NCI-H187 treated with DMSO at 0.1 percent for 48 hours (cell line): ENCODE measurements at places on chromosomes 12 and 14.

DNA sequence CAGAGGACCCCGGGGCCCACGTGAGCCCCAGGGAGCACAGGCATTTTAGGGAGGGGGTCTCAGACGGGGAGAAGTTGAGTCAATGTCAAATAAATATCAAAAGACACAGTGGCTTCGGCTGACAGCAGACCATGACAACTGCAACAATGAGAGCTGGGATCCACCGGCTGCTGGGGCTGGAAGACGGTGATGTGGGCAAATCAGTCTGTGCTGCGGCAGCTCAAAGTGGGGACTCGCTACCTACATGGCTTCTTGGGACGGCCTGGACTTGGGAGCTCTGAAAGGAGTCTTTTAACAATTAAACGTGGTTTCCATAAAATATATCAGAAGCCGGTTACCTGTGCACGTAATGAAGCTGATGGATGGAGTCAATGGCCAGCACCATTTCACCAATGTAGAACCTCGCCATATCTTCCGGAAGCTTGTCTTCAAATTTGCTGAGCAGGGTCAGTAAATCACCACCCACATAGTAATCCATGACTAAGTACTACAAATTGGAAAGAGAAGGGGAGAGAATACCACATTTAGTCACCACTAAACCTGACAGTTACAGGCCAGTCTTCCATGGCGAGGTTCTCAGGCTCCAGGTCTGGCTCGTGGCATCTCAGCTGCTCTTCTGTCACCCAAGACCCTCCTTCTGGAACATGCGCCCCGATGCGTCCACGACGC lies 58.0 kb downstream of the CDC42BPB start:
- no peak for DNase-seq

- no peak for DNase-seq
Observed at GRCh38 chr14:87629788-87630187, 363.2 kb downstream of the GALC start.

- no peak for DNase-seq
Observed at GRCh38 chr12:46089414-46090162, 99.2 kb upstream of the SCAF11 start.

DNA sequence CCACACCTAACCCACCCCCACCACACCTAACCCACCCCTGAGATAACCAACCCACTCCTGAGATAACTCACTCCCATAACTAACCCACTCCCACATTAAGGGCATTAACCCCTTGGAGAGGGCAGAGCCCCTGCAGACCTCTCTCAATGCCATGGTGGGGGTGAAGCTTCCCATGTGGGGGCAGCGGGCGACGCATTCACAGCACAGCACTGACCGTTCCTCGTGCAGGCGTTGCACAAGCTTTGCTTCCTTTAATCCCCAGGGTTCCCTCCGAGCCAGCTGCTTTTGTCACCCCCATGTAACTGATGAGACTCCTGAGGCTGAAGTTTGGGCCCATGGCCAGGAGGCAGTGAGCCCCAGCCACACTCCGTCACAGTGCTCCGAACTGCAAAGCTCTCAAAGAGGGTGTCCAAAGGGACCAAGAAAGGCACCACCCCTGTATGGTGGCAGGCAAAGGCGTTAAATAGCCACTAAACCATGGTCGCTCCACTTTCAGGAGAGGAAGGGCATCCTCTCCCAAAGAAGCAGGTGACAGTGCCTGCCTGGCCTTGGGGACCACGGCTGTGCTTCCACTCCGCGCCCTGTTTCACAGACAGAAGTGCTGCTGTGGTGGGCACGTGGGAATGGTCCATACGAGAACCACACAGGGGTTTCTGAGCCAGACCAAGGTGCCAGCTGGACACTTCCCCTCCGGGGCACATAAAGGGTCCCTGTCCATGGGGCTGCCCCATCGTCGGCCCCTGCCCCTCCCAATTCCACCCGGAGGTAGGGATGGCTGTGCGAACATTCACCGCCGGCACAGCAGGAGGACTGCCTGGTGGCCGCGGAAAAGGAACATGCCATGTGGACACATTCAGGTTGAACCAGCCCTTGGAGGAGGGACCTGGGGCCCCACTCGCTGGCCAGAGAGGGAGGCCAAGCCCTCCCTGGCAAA lies 28.3 kb downstream of the GALNT9 start:
- no peak for DNase-seq

DNA sequence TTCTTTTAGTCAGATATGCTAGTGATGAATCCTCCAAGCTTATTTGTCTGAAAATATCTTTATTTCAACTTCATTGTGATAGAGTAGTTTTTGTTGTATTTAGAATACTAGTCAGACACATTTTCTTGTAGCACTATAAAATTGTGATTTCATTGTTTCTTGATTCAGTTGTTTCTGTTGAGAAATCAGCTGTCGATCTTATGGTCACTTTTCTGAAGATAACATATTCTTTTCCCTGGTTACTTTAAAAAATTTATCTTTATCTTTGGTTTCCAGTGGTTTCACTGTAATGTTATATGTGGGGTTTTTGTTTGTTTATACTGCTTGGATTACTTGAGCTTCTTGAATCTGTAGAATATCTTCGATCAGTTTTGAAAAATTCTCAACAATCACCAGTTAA lies 426.1 kb downstream of the SOX5 start:
- DNase-seq, result no peak

DNA sequence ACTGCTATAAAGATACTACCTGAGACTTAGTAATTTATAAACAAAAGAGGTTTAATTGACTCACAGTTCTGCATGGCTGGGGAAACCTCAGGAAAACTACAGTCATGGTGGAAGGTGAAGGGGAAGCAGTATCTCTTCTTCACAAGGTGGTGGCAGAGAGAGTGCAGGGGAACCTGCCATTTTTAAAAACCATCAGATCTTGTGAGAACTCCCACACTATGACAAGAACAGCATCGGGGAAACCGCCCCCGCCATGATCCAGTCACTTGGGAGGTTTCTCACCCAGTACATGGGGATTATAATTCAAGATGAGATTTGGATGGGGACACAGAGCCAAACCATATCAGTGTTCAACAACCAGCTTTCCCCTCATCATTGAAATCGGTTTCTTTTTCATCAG lies 49.9 kb downstream of the AEBP2 start:
- no peak for DNase-seq

GRCh38 chr14:37124614-37125013 lies 47.8 kb downstream of the SLC25A21 start:
- DNase-seq, result no peak
